Activated CD4-positive, alpha-beta T cell treated with anti-CD3 and anti-CD28 coated beads, Interleukin-2, amount 50 U/mL, for 4 hours (primary cell): ENCODE measurements at places on chromosomes 12 and 14.

GRCh38 chr12:47131011-47131410 is 51.3 kb upstream of the AMIGO2 start:
- no peak for DNase-seq

GRCh38 chr12:130044991-130045621 is 117.2 kb upstream of the FZD10 start:
- no peak for DNase-seq

- no peak for DNase-seq
These were observed 72.6 kb downstream of the SLC2A13 start for GRCh38 chr12:40033242-40033630.

GRCh38 chr14:68247274-68247673 is 427.7 kb downstream of the RAD51B start:
- no peak for DNase-seq

GRCh38 chr12:100904270-100904669 is 109.7 kb downstream of the ANO4 start:
- no peak for DNase-seq

- no peak for DNase-seq
These were observed 78.0 kb downstream of the CPSF2 start for GRCh38 chr14:92199763-92200162.

GRCh38 chr12:13198876-13199275 is 2.4 kb downstream of the EMP1 start:
- no peak for DNase-seq

- no peak for DNase-seq
These were observed 194.0 kb downstream of the DPF3 start for GRCh38 chr14:72699852-72700257.

- DNase-seq, result no peak
These were observed 75.5 kb upstream of the DCD start for GRCh38 chr12:54723379-54724256.

DNA sequence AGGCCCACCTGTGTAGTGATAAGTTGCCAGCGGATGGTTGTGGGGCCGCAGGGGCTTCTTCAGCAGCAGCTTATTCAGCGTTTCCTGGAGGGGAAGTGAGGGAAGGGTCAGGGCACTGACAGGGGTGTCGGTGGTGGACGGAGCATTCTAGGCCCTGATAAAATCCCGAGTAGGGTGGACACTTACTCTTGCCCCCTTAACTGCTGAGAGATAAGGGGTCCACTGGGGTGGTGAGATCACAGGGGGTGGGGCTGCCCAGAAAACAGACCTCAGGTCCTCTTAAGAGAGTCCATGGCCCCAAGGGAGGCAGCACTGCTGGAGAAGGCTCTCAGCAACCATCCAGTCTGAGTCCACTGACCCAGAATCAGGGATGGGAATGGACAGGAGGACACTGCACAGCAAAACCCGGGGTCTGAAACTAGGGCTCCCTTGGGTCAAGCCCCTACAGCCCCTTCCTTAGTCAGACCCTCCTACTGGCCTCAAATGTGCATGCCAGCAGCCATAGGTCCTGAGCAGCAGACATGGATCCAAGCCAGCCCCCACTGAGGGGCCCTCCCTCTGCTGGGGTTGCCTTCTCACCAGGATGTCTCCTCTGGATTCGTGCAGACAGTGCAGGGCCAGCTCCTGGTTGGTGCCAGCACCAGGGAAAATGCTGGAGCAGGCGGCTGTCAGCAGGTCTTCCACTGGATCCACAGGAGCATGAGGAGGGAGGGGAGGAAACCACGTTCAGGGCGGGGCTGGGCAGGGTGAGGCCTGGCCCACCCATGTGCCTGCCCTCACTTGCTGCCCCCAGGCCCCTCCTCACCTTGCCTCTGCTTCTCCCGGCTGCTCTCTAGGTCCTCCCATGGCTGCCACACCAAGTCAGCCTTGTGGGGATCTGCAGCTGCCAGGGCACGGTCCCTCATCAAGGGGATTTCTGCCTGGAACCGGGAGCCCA is 12.1 kb upstream of the PNMA1 start:
- DNase-seq, result no peak

DNA sequence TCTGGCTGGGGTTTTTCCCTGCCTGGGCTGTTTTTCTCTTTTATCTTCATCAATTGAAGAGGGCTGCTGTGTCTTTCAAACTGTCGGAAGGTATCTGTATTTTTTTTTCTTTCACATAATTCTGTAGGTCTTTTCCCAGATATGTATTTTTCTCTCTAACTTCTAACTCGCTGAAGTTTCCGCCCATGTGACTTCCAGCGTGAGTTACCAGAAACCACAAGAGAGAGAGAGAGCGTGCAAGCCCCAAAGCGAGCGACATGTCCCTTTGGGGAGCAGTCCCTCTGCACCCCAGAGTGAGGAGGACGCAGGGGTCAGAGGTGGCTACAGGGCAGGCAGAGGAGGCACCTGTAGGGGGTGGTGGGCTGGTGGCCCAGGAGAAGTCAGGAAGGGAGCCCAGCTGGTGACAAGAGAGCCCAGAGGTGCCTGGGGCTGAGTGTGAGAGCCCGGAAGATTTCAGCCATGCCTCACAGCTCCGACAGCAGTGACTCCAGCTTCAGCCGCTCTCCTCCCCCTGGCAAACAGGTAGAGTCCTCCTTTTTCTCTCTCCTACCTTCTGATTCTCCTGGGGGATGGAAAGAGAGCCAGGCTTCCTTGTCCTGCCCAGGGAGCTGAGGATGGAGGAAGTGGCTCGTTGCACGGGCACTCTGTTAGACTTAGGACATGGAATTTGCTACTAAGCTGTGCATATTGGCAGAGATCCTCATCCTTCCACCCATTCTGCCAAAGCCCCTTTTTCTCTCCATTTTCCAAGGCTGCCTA is at the start of gene BATF:
Gene BATF (plus strand): TSS at position 246 of the 759 bp plus-strand sequence. CDS start 214 bp downstream, at position 460.
- peak; percentile 81 for DNase-seq

DNA sequence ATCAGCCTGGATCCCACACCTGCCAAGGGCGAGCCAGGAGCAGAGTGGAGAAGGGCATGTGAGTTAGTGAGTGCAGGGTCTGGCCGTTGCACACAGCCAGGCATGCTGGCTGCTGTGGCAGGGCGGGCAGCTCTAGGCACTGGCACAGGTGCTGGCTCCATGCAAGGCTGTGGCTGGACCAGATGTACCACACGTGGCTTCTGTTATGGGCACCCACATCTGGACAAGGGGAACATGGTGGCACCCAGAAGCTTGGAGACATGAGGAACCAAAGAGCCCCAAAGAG is 20.1 kb downstream of the SERPINA3 start:
- DNase-seq, result no peak

DNA sequence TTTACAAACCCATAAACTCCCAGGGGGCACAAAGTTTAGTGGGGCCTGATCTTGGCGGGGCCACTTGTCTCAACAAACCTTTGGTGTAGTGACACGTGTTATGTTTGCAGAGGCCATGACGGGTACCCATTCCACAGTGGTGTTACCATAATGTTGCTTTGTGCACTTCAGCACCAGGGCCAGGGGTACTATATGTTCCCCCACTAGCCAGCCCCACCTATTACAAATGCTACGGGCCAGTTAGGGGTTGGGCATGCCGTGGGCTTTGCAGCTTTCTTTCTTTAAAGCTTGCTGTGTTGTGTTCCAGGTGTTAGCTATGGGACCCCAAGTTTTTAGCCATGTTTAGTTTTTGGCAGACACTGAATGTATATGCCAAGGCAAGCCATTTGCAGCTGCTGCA is 30.8 kb upstream of the G2E3 start:
- no peak for DNase-seq

- DNase-seq, result no peak
These were observed 316.2 kb downstream of the VRK1 start for GRCh38 chr14:97113339-97113738.

DNA sequence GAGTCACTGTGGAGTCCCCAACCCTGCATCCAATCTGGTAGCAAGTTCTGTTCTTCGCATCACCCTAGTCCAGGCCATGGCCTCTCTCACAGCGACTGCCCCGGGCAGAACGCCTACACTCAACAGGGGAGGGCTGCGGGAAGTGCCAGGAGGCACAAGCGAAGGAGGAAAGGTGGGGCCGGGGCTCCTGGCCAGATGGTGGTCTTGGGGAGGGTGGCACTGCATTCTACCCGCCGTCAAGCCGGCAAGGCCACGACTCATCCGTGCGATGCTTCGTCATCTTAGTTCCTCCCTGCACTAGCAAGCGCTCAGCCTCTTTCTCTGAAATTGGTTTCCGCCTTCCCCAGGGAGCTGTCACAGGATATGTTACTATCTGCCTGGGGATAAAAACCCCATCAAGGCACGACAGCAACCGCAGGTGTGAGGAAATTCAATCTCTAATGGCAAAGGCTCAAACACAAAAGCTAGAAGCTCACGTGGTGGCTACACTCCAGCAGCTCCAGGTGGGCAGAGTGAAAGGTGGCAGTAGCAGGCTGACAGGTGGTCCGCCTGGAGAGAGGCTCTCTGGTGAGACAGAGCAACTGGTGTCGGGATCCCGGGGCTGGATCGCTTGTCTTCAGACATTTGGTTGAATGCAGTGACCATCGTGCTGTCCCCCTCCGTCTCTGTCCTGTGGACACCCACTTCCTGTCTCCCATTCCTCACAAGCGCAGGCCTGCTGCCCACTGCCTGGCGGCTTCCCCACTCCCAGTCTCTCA is 34.1 kb downstream of the ACADS start:
- no peak for DNase-seq

DNA sequence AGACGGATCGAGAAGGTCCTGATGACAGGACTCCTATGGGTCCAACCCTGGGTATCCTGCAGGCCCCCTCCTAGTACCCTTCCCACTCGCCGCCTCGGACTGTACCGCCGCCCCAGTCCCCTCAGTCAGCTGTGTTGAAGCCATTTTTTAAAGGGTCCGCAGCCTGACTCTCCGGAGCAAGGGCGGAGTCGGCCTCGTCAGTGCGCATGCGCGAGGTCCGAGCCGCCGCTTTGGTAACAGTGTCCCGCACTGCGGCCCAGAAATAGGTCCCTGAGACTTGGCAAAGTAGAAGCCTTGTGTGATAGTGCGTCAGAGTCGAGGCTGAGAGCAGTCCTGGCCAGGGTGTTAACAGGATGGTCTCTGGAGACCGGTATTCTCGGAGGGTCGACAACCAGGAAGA is 769.0 kb upstream of the ALG10B start:
- DNase-seq, result no peak

- DNase-seq, result peak; percentile 18
These were observed at the start of gene SMAGP for GRCh38 chr12:51270067-51270950. Gene SMAGP (minus strand): TSS chr12:51270415. CDS start chr12:51269278, 1,137 bp downstream.

- no peak for DNase-seq
These were observed 70.4 kb downstream of the RCOR1 start for GRCh38 chr14:102662636-102663430.

- no peak for DNase-seq
These were observed 133.9 kb upstream of the SCAF11 start for GRCh38 chr12:46124132-46124847.

DNA sequence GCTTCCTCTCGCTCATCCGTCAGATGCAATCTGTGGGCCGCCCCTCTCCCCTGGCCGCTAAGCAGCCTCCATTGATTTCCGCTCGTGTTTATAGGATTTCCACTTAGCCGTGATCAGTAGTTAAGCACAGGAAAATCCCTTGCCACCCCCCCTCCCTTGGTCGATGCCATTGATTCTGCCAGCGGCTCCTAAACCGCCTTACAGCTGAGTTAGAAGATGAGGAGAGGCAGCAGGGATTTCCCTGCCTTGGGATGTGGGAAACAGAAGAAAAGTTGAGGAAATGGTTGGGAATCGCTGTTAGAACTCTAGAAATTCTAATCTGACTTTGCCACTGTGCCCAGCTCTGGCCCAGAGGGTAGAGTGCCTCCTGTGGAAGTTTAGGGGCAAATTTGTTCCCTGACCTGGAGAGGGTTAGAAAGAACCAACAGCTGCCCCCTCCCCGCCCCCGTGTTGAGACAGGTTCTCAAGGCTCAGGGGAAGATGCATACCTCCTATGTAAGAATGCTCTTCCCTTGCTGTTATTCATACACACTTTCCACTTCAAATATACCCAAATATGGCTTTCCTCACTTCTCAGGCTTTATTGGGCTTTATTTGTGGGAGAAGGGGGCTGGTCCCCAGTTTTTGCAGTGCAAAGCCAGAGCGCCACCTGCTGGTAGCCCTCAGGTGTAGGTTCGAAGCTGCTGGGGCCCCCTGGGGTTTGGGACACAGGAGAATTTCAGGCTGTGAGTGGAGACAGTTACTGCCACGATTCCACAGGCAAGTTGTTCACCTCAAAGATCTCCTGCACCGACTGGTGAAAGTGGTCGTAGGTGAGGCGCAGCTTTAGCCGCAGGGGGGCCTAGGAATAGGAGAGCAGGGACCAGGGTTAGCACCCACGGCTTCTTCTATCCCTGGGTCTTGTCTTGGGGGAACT is 3.2 kb downstream of the THTPA start:
- peak; percentile 59 for DNase-seq

- DNase-seq, result no peak
These were observed 47.1 kb upstream of the STON2 start for GRCh38 chr14:81447021-81447764.

- DNase-seq, result no peak
These were observed 2.2 kb downstream of the CALM1 start for GRCh38 chr14:90398841-90399540.

- no peak for DNase-seq
These were observed 767.3 kb upstream of the TBX3 start for GRCh38 chr12:115451151-115451779.

GRCh38 chr14:50734950-50735695 is 67.0 kb upstream of the SAV1 start:
- no peak for DNase-seq

GRCh38 chr12:116882742-116883141 is 1.5 kb upstream of the HRK start:
- DNase-seq, result no peak

- no peak for DNase-seq
These were observed 209.1 kb downstream of the PAX9 start for GRCh38 chr14:36870776-36871175.

- DNase-seq, result no peak
These were observed 63.5 kb downstream of the CLMN start for GRCh38 chr14:95256002-95256775.

DNA sequence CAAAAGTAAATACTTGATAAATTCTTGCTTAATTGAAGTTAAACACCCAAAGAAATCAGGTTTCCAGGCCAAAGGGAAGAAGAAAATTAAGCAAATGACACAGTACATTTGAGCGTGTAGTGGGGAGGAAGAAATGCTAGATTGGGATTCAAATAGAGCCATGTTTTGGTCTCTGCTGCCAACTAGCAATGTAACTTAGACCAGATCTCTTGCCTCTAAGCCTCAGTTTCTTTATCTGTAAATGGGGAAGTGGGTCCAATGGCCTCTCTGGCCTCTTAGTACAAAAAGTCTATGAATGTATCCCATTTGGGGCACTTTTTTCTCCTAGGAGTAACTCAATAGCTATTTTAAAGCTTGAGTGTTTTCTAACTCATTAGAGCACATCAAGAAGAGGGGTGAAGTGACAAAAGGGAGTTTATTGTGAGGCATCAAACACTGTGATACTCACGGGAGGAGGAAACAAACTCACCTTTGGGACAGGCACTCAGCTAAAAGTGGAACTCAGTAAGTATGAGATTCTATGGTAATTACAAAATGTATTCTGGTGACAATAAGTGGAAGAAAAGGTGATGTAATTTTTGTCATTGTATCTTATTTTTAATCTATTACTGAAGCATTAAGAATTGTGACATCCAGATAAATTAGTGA is 55.8 kb downstream of the DAD1 start:
- no peak for DNase-seq

DNA sequence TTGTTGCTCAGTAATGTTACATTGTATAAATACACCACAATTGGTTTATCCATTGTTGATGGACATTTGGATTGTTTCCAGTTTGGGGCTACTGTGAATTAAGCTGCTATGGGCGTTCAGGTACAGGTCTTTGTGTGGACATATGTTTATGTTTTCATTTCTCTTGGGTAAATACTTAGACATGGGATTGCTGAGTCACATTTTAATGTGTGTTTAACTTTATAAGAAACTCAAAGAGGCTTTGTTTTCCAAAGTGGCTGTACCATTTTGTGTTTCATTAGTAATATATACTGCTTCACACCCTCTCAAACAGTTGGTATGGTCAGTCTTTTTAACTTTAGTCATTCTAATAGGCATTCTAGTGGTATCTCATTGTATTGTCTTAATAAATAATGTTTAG is 225.0 kb downstream of the SPTSSA start:
- no peak for DNase-seq
